ENCODE measurements at places on chromosomes 2 and 18.

GRCh38 chr2:74261204-74261864 is 62.9 kb downstream of the MTHFD2 start:
- peak; percentile 26 for DNase-seq

DNA sequence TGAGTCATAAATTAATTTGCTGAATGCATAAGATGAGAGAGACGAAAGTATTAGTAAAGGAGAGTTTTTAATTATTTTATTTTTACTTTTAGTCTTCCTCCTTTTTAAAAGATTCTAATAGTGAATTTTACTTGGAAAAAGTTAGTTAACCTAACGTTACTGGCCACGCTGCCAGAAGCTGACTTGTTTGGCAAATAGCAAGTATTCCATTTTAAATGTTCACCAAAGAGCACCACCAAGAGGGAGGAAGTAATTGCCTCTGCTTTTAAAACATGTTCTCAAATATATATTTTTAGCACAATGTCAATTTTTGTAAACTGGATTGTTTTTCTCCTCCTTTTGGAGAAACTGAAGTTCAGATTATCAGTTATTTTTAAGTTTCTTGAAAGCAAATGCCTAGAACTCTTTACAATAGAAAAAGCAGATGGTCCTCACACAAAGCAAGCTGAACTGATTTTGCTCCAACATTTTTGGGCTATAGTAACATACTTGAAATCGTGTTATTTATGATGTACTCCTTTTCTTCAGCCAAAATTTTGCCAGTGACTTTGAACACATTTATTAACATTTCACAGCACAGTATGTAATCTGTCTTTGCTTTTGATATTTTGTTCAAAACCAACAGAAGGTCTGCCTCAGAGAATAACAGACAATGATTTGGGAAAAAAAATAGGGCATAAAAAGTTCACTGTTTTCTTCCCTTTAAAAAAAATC is 1311.0 kb upstream of the FAM98A start:
- no peak for DNase-seq

DNA sequence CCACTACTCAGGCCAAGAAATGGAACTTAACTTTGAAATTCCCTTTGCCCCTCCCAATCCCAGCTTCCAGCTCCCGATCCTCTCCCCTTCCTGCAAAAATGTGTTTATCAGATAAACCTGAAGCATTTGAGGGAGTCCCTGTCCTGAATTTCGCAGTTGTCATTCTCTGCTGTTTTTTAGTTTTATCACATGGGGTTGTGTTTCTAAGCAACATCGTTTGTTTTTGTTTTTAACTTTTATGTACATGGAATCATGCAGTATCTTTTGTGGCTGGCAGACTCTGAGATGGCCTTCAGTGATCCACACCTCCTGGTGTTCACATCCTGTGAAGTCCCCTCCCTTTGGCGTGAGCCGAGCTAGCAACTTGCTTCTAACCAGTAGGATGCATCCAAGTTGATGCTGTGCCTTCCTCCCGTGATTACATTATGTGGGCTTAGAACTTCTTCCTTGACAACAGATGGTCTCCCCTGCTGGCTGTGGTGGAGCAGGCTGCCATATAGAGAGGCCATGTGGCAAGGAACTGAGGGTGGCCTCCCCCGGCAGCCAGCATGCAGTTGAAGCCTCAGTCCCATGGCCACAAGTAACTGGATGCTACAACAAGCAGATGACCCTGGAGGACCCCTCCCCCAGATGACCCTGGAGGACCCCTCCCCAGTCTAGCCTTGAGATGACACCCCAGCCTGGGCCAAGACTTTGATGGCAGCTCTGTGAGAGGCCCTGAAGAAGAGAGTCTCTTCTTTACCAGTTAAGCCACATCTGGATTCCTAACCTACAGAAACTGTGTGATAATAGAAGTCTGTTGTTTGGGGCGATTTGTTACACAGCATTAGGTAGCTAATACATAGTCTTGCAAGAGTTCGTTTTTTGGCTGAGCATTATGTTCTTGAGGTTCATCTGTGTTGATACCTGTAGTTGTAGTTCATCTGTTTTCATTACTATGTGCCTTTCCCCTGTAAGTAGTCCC is 27.7 kb downstream of the SH3BP4 start:
- no peak for DNase-seq

- no peak for DNase-seq
These were observed 3.1 kb downstream of the SLC5A7 start for GRCh38 chr2:107989445-107989844.

DNA sequence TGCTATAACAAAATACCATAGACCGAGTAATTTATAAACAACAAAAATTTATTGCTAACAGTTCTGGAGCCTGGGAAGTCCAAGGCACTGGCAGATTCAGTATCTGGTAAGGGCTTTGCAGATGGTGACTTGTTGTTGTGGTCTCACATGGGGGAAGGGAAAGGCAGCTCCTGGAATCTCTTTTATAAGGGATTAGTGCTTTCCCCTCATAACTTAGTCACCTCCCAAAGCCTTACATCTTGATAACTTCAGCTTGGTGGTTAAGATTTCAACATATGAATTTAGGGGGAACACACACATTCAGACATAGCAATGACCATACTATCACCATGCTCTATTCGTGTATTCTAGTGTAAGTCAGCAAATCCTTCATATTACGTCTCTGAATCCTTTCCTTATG is 447.6 kb upstream of the TCF4 start:
- DNase-seq: no peak

- no peak for DNase-seq
These were observed 92.7 kb downstream of the FAM124B start for GRCh38 chr2:224309176-224309575.

DNA sequence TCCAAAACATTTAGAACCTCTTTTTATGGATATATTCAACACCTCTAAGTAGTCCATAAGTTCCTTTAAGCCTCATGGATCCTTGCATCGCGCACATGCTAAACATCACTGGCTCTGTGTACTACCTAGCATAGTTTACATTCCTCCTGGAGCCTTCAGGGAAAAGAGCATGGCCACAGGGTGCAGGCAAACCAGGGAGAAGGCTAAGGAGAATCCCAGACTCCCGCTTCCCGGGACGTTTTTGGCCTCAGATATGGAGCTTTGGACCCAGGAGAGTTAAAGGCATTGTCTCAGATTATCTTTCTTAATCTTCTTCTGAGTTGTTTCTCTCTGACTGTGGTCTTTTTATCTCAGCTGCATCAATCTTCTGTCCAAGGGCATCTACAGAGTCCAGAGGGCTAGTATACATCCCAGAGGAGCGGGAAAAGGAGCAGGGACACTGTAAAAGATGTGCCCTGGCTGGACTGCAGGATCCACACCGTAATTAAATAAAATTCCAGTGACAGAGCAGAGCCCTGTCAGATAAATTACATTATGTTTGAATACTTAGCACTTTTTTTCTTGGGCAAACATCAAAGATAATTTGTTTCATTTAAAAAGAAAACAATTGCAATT is 36.9 kb downstream of the RIT2 start:
- DNase-seq: peak; percentile 13

DNA sequence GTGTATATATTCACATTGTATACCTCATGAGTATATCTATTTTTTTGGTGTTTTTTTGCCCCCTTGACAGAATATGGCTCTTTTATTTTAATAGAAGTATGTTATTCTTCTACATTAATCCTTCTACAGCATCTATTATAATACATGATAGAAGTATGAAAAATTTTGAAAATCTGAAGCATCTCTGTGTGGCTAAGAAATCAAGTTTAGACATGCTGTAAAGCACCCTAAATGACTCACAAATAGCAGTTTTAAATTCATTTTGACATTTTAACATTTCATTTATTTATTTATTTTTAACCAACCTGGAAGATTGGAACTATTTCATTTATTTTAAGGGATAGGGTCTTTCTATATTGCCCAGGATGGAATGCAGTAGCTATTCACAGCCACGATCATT is 33.8 kb upstream of the ROCK1 start:
- DNase-seq: no peak

GRCh38 chr18:62523255-62523588 is 397 bp downstream of the ZCCHC2 start:
- DNase-seq: no peak

- no peak for DNase-seq
These were observed 291.3 kb upstream of the TCF4 start for GRCh38 chr18:55879331-55879730.

GRCh38 chr2:110854355-110855081 is 122.1 kb downstream of the ACOXL start:
- no peak for DNase-seq
